ENCODE measurements at places on chromosomes 13 and 19.
A peak's percentile ranks its signal among the peaks of the same experiment; 100 is the strongest.

DNA sequence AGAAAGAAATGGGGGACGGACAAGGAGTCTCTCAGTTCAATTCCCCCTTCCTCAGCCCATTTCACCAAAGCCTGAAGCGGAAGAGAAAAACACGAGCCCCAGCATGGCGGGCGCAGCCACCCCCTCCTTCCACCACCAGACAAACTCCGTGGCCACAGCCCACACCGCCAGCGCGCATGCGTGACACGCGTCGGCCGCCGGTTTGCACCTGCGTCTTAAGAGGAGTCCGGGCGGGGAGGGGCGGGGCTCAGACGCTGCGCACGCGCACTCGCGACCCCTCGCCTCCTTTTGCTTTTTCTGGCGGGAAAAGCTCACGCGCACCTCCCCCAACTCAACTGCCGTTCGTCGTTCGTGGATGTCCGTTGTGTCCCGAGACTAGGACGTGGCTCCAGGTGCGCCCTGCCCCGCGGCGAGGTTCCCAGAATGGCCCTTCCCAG is at the start of gene KASH5:
Gene KASH5 (plus strand): TSS at position 314 of the 437 bp plus-strand sequence. CDS start 2,635 bp downstream, outside the sequence.
- peak; percentile 85 for DNase-seq

GRCh38 chr13:105894697-105895096 is 640.8 kb downstream of the EFNB2 start:
- no peak for DNase-seq

GRCh38 chr19:4077800-4078684 is 11.3 kb upstream of the ZBTB7A start:
- DNase-seq, result no peak

GRCh38 chr13:35356572-35356971 is 119.9 kb downstream of the MAB21L1 start:
- no peak for DNase-seq

DNA sequence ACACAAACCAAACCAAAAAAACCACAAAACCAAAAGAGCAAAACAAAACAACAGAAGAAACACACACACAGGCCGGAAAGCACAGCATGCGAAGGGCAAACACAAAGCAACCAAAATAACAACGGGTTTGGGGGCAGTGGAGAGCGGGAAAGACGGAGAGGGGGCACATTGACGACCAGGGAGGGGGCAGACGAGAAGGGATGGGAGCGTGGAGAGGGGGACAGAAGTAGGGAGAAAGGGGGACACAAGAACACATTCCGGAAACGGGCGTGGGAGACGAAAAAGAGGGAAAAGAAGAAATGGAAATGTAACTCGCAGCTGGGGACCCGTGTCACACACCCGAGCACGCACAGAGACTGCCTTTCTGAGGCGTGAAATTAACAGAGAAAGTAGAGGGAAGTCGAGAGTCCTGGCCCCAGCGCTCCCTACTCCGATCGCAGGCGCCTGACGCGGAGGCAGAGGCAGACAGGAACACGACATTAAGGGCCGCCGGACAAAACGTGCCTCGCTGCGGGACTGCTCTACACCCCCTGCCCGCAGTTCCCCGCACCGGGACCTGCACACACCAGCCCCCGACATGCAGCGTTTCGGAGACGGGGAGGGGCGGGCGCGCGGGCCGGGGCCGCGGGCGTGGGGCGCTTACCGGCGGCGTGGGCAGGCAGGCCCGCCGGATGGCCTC is 652 bp downstream of the POU4F1 start:
- DNase-seq, result no peak

- no peak for DNase-seq
Measured at GRCh38 chr19:46288896-46289588, 7.8 kb upstream of the HIF3A start.

GRCh38 chr19:12112701-12113100 is 27.4 kb downstream of the ZNF20 start:
- DNase-seq, result peak; percentile 16

DNA sequence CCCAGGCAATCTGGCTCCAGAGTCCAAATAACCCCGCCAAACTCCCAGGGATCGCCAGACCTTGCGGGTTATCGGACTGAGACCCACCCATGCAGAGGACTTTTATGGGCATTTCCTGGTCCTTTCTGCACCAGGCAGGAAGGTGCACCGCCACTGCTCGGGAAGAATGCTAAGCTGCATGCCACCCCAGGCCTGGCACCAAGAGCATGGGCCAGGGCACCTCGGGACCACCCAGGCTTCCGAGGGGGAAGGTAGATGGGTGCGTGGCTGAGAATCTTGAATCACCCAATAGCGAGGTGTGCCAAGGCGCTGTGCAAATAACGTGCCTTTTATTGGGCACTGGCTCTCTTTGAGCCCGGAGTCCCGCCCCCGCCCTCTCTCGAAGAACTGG is 422 bp upstream of the ZNF575 start:
- DNase-seq, result no peak

DNA sequence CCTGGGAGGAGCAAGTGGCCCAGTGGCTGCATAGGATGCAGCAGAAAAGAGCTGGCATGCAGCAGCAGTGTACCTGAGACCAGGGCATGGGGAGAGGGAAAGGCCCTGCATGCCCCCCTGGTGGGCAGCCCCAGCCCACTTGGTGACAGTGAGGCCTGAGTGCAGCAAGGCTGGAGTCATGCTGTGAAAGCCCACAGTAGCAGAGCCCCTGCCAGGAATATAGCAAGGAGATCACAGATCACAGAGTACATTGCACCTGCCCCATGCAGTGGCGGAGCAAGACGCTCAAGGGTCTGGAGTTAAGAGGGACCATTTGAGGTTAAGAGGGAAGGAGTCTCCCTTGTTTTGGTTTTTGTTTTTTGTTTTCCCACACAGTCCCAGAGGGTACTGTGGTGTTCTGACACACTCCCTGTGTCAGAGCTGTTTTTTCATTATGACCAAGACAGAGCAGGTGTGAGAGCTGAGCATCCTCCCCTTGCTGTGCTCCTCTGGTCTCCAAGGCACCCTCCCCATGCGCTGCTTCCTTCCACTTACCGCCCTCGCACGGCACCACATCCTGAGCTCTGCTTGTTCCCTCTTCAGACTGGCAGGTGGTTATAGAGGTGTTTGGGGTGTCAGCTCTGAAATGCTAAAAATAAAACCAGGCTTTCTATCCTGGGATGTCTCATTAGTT is 85.0 kb upstream of the UBL3 start:
- DNase-seq, result peak; percentile 62

DNA sequence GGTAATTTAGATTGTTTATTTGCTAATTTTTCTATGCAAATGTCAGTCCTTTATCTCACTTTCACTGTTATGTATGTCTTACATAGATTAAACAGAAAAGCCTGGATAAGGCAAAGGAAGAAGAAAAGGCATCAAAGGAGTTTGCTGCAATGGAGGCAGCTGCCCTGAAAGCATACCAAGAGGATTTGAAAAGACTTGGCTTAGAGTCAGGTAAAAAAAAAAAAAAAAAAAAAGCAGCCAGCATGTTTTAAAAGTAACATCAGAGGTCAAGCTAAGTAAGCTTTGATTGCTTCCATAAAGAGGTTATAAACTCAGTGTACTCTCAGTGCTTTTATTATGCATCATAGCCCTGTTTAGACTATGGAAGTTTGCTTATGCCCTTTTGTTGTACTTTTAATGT is 3.8 kb downstream of the WBP4 start:
- DNase-seq, result no peak

GRCh38 chr13:37663724-37664123 is 65.2 kb upstream of the POSTN start:
- no peak for DNase-seq

DNA sequence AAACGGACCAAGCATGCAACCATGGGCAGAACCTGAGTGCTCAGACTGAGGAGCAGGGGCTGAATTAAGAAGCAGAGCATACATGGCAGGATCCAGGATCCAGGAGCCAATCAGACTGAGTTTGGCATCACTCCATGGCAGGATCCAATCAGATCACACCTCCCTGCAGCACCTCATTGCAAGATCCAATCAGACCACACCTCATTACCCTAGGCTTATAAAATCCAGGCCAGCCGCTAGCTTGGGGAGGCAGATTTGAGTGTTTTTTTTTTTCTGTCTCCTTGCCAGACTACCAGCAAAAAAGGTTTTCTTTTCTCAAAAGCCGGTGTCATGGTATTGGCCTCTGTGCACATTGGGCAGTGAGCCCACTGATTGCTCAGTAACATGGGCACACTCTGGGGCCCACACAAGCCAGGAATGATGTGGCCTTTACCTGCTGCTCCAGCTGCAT is 127.9 kb upstream of the GJB6 start:
- DNase-seq, result no peak

GRCh38 chr13:98450026-98450425 is 126.9 kb downstream of the STK24 start:
- DNase-seq, result no peak

DNA sequence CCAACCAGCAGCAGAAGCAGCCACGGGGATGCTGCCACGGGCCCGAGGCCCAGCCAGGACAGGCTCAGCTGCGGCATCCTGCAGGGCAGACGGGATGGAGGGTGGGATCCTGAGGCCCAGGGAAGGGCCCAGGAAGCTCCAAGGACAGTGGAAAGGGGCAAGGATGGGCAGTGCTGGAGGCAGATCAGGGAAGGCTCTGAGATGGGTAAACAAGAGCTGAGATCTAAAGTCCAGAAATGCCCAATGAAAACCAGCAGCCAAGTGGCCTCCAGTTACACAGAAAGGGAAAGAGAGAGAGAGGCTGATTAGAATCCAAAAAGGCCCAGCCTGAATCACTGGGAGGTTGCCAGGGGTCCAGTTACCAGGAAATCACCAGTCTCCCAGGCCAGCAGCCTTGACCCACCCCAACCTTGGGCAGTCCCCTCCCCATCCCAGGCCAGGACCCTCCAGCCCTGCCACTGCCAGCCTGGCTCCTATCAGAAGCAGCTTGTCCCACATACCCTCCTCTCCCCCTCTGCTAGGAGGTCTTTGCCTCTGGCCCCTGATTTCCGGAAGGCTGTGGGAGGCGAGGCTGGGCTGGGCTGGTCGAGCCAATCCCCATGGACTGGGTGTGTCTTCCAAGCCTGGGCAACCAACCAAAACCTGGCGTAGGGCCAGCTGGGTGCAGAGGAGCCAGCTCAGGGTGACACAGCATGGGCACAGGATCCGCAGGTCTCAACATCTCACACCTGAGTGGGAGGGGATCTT is at the start of gene CYP4F11:
Gene CYP4F11 (minus strand): TSS at position 198 of the 747 bp plus-strand sequence. CDS start 121 bp downstream, at position 77.
- no peak for DNase-seq

DNA sequence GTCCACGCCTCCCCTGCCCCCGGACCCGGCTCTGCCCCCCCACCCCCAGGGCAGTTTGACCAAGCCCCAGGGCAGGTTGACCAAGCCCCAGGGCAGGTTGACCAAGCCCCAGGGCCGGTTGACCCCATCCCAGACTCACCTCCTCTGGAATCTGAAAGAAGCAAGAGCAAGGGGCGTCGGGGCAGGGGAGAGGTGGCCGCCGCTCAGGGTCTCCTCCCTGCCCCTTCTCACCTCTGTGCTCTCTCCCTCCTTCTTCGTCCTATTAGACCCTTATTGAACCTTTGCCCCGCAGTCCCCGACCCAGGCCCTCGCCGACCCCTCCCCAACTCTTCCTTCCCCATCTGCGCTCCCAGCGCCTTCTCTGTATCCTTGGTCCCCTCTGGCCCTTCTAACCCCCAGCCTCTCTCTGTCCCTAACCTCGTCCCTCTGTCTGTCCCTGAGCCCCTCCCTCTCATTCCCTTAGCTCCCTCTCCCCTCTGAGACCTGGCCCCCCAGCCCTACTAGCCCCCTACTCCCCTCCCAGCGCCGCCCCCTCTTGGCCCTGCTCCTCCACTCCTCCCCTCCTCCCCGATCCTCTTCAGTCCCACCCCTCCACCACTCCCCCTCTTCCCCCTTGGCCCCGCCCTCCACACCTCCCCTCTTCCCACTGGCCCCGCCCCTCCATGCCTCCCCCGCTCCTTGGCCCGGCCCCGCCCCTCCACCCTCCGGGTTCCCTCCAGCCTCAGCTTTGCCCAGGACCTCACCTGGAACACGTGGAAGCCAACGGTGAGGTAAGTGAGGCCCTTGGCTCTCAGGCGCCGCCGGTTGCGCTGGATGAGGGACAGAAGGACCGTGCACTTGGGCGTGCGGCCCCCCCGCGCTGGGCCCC is 7.6 kb downstream of the CAPN12 start:
- peak; percentile 43 for DNase-seq

- no peak for DNase-seq
Measured at GRCh38 chr13:49855930-49856329, 63.4 kb upstream of the KPNA3 start.
